ENCODE measurements at places on chromosomes 12 and 14. TPM values are rescaled to one million over a fixed set of nuclear protein-coding genes. Genes with fewer than 3 reads are reported as not detected.

Gene EML5
- total RNA-seq = 10.3 TPM

Gene LALBA
- not detected for total RNA-seq

Gene NPFF
- total RNA-seq = not detected

DNA sequence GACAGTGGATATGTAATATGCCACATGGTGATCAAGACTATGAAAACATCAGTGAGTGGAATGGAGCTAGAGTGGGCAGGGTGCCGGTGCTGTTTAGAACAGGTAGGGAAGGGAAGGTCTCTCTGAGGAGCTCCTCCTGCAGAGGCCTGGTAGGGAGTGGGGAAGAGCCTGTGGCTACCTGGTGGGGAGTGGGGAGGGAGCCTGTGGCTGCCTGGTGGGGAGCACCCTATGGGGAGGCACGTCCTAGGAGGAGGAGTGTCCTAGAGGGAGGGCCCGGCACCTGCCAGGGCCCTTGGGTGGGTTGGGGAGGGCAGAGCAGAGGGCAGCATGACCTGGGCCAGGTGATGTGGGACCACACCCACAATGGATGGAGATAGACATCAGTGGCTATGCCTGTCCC is 122.6 kb downstream of the ADGRD1 start:
- DNase-seq = peak; percentile 13

- DNase-seq = peak; percentile 25
Measured at GRCh38 chr12:125983094-125983783, 918.0 kb downstream of the AACS start.
